NCI-H187 treated with DMSO at 0.1 percent for 48 hours (cell line): ENCODE measurements at places on chromosomes 13 and 19.

DNA sequence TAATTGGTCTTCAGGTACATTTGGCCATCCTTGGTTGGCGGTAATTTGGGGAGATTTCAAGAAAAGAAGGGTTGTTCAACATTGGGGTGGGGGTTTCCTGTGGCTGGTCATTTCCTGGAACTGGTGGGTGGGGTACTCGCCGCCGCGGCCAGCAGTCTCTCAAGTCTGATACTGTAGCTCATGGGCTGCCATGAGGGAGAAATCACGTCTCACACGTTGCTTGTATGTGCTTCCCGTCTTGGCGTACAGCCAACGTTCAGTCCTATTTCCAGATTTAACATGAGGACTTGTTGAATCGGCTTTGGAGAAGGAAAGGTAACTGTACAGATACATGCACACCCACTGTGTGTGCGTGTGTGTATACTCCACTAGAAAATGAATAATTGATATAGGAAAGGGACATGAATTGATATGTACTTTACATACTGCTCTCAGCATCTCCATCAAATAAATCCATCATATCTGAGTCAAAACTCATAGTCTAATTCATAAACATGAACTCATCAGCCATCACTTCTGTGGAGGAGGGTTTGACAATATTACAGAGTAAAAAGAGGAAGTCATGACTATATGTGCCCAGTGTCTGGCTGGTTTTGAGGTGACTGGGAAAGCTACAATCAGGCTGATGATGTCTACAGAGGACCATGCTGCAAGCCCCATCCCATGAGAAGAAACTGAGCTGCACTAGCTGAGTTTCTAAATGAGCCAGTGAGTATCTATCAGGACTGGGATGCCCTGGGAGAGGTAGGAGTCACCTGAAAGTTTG, 418.1 kb downstream of the TSHZ3 start:
- no peak for DNase-seq

- DNase-seq: no peak
Measured at GRCh38 chr13:91014696-91015095, 332.8 kb upstream of the MIR17HG start.

GRCh38 chr19:46753420-46754155, 7.3 kb upstream of the STRN4 start:
- no peak for DNase-seq

DNA sequence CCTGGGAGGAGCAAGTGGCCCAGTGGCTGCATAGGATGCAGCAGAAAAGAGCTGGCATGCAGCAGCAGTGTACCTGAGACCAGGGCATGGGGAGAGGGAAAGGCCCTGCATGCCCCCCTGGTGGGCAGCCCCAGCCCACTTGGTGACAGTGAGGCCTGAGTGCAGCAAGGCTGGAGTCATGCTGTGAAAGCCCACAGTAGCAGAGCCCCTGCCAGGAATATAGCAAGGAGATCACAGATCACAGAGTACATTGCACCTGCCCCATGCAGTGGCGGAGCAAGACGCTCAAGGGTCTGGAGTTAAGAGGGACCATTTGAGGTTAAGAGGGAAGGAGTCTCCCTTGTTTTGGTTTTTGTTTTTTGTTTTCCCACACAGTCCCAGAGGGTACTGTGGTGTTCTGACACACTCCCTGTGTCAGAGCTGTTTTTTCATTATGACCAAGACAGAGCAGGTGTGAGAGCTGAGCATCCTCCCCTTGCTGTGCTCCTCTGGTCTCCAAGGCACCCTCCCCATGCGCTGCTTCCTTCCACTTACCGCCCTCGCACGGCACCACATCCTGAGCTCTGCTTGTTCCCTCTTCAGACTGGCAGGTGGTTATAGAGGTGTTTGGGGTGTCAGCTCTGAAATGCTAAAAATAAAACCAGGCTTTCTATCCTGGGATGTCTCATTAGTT, 85.0 kb upstream of the UBL3 start:
- peak; percentile 44 for DNase-seq

- no peak for DNase-seq
Measured at GRCh38 chr19:6276447-6276846, 3.3 kb downstream of the MLLT1 start.

- no peak for DNase-seq
Measured at GRCh38 chr13:21826214-21827015, 155.5 kb downstream of the FGF9 start.

- DNase-seq: no peak
Measured at GRCh38 chr13:27965740-27966640, 3.1 kb downstream of the CDX2 start.

DNA sequence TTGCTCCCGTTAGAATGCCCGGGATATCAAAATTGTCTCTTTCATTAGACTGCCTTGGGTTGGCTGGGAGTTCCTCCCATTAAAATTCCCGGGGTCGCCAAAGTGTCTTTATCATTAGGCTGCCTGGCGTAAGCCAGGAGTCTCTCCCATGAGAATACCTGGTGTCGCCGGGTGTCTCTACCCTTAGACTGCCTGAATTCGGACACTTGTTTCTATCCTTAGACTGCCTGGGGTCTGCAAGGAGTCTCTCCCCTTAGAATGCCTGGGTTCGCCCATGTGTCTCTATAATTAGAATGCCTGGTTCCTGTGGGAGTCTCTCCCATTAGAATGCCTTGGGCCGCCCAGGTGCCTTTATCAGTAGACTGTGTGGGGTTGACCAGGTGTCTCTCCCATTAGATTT, 1538.2 kb downstream of the UQCRFS1 start:
- no peak for DNase-seq

- DNase-seq: no peak
Measured at GRCh38 chr13:30830638-30830965, 75.5 kb upstream of the MEDAG start.

DNA sequence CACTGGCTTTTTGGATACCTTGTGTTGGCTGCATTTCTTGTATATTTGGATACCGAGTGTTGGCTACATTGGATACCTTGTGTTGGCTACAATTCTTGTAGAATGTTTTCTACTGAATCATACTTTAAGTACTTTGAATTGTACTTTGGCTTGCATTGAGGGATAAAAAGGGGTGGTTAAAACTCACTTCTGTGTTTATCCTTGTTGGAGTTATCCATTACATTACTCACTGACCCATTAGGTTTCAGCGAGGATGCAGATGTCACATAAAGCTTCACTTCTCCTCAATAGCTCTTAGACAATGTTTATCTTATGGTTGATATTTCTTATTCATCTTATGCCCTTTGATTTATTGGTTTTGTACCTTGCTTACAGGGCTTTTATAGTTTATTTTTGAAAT, 43.1 kb downstream of the PDS5B start:
- no peak for DNase-seq

DNA sequence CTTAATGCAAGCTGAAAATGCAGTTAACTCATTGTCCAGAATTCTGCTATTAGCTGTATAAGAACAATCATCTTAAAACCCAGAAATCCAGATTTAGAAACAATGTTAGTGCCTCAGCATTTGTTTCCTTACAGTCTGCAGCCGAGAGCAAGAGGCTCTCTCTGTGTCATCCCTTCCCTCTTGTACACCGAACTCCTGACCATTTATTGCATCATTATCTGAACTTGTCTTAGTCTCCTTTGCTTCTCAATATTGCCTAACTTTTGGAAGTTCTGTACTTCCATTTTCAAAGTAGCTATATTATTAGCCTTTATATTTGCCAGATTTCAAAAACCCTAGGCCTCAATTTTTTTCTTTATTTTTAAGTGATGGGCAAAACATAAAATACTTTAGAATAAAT, 27.1 kb downstream of the RNASEH2B start:
- DNase-seq: no peak

DNA sequence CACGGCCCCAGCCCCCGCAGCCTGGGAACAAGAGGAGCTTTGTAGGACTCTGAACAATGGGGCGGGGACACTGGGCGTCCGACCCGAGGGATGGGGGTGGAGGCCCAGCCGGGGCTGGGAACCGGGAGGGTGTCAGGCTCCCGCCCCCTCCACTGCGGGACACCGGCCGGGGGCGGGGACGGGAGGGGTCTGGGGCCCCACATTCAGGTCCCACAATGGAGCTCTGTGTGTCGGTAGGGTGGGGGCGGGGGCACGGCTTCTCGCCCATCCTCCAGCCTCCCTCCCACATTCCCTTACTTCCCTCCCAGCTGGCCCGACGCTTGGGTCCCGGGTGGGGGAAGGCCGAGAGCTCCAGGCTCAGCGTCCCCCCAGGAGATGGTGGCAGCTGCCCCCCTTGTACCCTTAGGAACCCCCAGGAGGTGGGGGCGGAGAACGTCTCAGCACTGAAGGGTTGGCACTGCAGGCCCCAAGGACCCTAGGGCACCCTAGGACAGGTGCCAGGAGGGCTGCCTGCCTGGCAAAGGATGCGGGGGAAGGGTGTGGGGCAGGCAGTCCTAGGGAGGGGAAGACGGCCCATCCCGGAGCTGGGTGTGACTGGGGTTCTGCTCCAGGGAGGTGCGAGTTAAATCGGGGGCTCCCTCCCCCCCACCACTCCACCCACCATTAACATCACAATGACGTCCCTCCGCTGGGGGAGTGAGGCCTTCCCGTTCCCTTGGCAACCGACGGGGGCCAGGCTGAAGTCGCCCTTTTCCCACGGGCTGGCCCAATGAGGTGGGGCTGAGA, 5.3 kb downstream of the TTYH1 start:
- no peak for DNase-seq
